NCI-H226 (cell line): ENCODE measurements at places on chromosomes 2 and 18.

DNA sequence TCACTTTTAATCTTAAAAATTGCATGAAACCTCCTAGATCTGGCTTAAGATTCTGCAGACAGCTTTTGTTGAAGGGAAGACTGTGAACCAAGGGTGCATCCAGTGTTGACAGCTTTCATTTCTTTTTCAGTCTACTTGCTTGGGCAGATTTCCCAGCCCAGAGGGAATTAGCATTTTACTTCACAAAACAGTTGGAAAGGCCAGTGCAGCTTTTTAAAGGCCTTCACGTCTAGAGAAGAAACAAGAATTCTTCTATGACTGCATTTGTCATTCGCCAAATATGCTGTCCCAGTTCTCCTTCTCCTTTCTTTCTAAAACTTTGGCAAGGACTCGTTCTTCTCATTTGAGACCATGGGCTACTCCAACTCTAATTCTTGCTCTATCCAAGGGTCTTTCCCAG lies 17.4 kb downstream of the NTSR2 start:
- DNase-seq: no peak

DNA sequence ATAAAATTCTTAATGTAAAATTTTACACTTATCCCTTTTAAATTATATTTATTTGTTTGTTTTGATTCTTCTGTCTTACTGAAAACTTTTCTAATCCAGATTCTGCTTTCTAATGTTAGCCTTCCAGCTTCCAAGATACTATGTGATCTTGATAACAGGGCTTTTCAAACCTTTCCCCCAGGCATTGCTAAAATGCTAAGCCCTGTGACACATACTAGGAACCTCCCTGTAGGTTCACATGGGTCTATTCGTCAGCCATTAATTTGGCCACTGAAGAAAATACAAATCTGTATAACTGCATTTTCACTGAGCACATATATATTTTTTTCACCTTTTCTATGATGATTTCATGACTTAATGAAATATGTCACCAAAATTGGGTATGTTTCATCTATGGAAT lies 92.8 kb upstream of the MAP4K3 start:
- no peak for DNase-seq

DNA sequence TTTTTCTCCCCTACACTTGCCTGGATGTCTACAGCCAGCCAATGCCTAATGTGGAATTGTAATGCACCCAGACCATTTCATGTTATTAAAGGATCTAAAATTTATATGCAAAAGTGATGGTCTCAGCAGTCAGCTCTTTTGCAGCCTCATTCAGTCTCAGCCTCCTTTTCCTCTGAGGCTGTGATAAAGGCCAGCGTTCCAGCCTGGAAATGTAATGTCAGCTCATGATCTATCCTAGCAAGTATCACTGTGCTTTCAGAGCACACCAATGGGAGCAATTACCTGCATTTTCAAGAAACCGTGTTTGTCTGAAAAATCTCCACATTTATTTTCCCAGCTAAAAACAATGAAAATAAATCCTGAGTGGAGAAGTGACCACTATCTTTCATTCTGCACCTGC lies 274.6 kb downstream of the CDH20 start:
- DNase-seq: no peak

DNA sequence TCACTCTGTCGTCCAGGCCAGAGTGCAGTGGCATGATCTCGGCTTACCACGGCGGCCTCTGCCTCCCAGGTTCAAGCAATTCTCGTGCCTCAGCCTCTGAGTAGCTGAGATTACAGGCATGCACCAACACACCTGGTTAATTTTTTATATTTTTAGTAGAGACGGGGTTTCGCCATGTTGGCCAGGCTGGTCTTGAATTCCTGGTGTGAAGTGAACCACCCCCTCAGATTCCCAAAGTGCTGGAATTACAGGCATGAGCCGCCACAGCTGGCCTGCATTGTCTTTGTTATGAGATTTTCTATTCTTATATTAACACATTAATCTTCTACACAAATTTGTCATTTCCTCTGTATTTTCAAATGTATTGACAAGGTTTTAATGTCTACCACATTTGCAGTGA lies 75.2 kb downstream of the SEPTIN10 start:
- DNase-seq: no peak

DNA sequence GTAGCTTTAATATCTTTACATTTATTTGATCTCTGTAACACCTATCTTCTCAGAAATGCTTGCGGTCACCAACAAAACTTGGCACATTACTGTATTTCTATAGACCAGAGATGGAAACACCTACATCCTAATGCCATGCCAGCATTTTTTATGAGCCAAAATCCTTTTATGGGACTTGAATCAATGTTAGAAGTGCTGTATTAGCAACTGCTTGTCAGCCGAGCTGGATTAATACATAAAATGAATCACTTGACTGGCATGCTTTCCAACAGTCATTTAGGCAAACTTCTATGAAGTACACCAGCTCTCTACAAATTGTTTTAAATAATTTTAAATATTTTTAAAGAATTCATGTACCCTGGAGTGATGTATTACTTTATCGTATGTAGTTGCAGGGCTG lies 272.9 kb upstream of the NRP2 start:
- no peak for DNase-seq

DNA sequence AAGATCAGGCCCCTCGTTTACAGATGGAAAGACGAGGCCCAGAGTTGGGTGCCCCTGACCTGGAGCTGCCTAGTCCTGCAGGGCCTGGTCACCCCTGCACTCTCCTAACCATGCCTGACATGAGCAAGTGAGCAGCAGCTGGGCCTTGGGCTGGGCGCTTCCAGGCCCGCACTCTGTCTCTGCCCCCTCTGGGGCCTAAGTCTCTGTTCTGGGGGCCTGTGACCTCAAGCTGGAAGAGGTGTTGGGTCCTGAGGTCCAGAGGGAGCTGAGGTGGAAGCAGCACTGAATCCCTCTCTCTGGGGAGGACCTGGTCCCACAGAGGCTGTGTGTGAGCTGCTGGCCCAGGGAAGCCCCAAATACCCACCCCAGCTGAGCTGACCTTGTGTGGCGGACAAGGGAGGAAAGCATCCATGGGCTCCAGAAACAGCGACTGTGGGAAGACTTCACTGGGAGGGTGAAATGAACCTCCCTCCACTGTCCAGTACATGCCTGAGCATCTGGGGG lies 46.1 kb upstream of the GPC1 start:
- no peak for DNase-seq

- DNase-seq: no peak
Observed at GRCh38 chr2:37192551-37192950, 3.7 kb upstream of the CEBPZOS start.

DNA sequence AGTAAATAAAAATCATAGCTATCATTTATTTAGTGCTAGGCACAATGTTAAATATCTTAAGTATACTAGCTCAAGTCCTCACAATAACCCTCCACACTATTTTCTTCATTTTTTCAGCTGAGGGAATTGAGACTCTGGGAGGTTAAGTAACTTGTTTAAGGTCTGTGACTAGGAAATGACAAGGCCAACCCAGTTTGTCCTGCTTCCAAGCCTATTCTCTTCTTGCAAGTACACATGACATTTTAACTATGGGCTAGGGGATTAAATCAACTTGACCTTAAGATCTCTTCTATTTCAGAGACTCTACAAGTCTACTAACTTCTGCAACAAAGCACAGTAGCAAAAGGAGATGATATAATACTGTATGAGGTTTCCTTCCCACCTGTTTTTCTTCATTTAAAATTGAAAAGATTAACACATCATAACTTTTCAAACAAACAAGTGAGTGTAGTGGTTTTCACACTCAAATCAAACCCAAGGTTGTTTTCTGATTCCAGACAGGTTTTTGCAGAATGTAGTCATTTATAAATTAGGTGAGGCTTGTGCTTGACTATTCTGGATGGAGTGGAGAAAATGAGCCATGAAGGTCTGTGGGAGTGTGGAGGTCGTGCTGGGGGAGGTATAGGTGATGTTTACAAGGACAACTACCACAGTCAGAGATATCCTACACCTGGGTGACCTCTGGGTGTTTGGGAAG lies 57.0 kb downstream of the CD28 start:
- DNase-seq: no peak
